Mucosa of descending colon (tissue), 3 donors: ENCODE measurements at places on chromosomes 2 and 18. TPM values are rescaled to one million over a fixed set of nuclear protein-coding genes. Genes with fewer than 3 reads are reported as not detected.

GRCh38 chr2:238461916-238462315 is 35.2 kb downstream of the ASB1 start:
- no peak for DNase-seq

DNA sequence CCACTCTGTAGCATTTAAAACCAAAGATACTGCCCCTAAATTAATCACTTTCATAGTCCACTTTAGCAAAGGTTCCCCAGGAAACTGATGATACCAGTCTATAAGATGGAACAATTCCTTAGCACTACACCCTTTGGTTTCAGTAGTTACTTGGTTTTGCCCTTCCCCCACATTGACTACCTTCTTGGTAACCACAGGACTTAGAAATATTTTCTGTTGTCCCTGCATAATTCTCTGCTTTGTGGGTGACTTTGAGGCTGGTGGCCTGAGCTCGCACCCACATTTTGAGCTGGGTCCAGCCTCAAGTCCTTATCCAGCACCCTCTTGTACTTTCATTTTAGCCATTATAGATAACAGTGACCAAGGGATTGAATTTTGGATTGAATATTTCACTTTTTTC is 23.1 kb downstream of the ELP2 start:
- no peak for DNase-seq

GRCh38 chr2:30112561-30112960 is 34.2 kb upstream of the YPEL5 start:
- no peak for DNase-seq

ABCG8 gene
- 0.87 TPM for total RNA-seq

GRCh38 chr2:211228559-211228958 is 672.2 kb downstream of the CPS1 start:
- DNase-seq: no peak

CAPG gene
- 71.2 TPM for total RNA-seq

RGPD4 gene
- total RNA-seq: 0.13 TPM

- no peak for DNase-seq
Measured at GRCh38 chr2:190488516-190489233, 45.8 kb downstream of the NEMP2 start.

DNA sequence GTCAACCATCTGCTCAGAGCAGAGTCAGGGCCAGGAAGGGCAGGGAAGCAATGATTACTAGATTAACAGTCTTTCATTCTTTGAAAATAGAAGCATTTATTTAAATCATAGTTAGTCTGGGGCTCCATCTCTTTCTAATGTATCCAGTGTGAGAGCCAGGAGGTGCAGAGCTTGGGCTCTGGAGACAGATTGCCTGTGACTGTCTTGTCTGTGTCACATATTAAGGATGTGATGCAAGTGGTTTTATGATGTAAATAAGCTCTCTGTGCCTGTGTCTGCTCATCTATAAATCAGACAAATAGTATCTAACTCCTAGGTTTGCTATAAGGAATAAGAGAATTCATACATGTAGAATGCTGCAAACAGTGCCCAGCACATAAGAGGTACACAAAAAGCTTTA is 104.9 kb upstream of the TANK start:
- no peak for DNase-seq

IL1RN gene
- 0.76 TPM for total RNA-seq

GRCh38 chr2:212974692-212975091 is 176.7 kb downstream of the IKZF2 start:
- DNase-seq: no peak

DNA sequence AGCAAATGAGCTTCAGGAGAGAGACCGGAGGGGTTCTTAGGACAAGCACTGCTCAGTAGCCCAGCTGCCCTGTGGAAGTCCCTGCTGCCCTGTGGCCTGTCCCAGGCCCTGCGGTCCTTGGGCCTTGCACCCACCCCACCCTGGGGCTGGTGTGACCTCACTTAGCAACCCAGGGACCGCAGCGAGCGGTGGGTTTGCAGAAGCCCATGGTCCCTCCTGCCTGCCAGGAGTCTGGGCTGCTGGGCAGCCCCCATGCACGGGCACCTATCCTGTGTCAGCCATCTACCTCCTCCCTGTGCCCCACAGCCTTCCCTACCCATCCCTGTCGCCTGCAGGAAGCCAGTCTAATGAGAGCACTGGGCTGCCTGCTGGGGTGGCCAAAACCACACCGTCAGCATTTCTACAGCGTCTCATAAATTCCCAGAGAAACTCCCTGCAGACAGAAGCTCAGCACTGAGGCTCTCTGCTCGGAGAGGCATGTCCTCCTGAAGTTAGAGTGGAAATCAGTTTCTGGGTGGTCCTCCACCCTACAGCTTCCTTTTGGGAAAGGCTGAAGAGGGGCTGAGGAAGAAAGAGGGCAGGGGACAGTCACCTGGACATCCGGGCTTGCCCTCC is 231.1 kb upstream of the HS6ST1 start:
- DNase-seq: no peak

GRCh38 chr2:10720947-10721395 is 459 bp upstream of the ATP6V1C2 start:
- DNase-seq: peak; percentile 52

- DNase-seq: no peak
Measured at GRCh38 chr18:59604877-59605276, 92.3 kb downstream of the CCBE1 start.

DNA sequence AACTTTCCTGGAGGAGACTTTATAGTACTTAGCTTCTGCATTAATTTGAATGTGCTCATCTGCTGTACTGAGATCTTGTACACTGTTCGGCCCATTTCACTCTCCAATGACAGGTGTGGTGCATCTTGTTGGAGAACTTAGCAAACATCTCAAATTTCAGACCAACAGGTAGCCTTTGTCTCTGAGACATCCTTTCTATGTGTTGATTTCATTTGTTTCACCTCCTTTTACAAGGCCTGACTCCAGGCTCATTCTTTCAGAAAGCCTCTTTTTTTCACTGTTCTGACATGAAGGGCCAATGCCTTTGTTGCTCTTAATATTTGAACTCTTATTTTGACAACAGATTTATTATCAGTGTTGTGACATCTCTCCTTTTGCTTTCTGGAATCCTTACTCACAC is 271.8 kb upstream of the FANCL start:
- DNase-seq: no peak

DNA sequence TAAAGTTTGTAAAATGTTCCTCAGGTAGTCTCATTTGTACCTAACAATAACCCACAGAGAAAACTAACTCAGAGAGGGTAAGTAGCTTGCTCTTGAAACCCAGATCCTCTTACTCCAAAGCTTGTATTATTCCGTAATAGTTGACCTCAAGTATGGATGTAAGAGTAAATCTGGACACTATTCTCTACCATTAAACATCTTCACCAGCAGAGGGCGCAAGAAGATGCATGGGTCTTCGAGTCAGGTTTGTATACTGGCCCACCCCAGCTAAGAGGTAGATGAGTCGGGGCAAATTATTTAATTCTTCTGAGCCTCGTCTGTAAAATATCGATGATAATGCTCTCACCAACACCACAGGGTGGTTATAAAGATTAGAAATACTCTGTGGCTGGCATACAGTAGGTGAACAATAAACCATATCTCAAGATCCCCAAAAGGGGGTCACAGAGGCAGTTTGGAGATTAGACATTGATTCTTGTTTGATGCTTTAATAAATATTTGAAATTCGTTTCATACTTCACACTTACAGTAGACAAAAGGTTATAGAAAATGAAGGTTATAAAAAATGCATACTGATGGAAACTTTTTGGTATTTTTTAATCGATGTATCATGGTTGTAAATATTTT is 3.5 kb upstream of the CABLES1 start:
- DNase-seq: no peak

DNA sequence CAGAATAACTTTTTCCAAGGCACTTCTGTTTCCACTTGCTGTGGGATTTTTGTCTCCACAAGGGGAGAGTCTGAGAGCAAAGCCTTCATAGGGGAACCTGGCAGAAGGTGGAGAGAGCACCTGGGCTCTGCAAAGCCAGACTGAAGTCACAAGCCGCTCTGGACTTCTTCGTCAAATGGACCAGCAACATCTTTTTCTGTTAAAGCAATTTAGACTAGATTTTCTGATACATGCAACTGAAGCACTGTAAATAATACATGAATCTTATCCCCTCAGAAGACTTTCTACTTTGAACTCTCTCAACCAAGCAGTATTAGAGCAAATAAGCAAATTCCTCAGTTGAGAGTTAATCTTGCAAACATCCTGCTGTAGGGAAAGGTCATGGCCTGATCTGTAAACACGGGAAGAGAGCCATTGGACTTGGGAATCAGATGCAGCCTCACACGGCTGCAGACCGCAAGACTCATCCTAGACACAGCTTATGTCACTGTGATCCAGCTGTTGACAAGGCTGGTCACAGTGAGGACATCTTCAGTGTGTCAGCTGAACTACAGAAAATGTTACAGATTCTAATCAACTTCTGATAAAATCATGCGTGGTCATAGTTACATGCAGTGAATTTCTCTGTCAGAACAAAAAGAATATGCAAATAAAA is 3.2 kb downstream of the SH3YL1 start:
- no peak for DNase-seq

- DNase-seq: no peak
Measured at GRCh38 chr18:33959609-33960008, 265.1 kb downstream of the NOL4 start.

GRCh38 chr18:54647176-54647575 is 56.1 kb downstream of the DYNAP start:
- peak; percentile 59 for DNase-seq

ANO7 gene
- 83.5 TPM for total RNA-seq

DNA sequence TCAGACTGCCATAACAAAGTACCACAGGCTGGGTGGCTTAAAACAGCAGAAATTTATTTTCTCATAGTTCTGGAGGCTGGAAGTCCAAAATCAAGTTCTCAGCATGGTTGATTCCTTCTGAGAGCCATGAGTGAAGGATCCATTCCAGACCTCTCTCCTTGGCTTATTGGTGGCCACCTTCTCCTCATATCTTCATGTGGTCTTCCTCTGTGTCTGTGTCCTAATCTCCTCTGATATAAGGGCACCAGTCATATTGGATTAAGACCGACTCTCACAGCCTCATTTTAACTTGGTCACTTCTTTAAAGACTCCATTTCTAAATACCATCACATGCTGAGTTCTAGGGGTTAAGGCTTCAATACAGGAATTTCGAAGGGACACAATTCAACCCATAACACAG is 65.1 kb downstream of the CFAP221 start:
- no peak for DNase-seq

- no peak for DNase-seq
Measured at GRCh38 chr2:127426501-127427354, 8.5 kb downstream of the PROC start.

NEURL3 gene
- 2.1 TPM for total RNA-seq

CYP26B1 gene
- 0.82 TPM for total RNA-seq

GRCh38 chr2:219277703-219278654 is 1.2 kb upstream of the DNAJB2 start:
- peak; percentile 89 for DNase-seq

RNF125 gene
- 18.7 TPM for total RNA-seq

LYG1 gene
- 1.6 TPM for total RNA-seq

GRCh38 chr2:174328961-174329715 is 5.6 kb upstream of the SP9 start:
- no peak for DNase-seq

GRCh38 chr2:51297488-51297887 is 265.6 kb upstream of the NRXN1 start:
- DNase-seq: no peak
